Hepatocyte (in vitro differentiated cells): ENCODE measurements at places on chromosomes 7 and 10. TPM values are rescaled to one million over a fixed set of nuclear protein-coding genes. Genes with fewer than 3 reads are reported as not detected.

The VPS37D gene
- total RNA-seq = 4.3 and 5.6 TPM in 2 replicates

The SLC29A4 gene
- 21.9 and 22.3 TPM in 2 replicates for total RNA-seq

The RSPH10B2 gene
- not detected in 2 replicates for total RNA-seq

The CACNB2 gene
- 4.6 and 10.2 TPM in 2 replicates for total RNA-seq

The SLC13A1 gene
- 0.07 and 0.28 TPM in 2 replicates for total RNA-seq

The VAX1 gene
- total RNA-seq = not detected in 2 replicates

The PVRIG gene
- total RNA-seq = not detected in 2 replicates

The CTTNBP2 gene
- total RNA-seq = 10.9 and 14.5 TPM in 2 replicates

DNA sequence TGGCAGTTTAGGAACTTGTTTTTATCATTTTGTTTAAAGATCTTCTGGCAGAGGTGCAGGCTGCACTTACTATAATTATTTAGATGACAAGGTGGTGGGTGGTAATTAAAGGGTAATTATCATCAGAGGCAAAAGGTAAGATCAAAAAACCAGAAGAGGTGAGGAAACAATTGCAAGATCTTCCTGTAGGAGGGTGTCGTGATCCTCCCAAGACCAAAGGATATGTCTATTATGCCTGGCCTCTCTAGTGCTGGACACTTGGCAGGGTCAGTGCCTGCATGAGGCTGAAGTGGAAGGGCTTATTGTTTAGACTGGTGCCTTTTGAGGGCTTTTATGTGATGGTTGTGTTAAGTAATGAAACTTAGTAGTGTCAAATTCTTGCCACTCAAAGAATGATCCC, 1.8 kb upstream of the WAPL start:
- no peak for DNase-seq

GRCh38 chr7:64463636-64464375, 99.1 kb downstream of the ZNF680 start:
- DNase-seq = no peak

- DNase-seq = no peak
Measured at GRCh38 chr10:129272176-129272575, 194.9 kb upstream of the MGMT start.

- DNase-seq = peak; percentile 26
Measured at GRCh38 chr7:34165927-34166550, 260.7 kb downstream of the BMPER start.

DNA sequence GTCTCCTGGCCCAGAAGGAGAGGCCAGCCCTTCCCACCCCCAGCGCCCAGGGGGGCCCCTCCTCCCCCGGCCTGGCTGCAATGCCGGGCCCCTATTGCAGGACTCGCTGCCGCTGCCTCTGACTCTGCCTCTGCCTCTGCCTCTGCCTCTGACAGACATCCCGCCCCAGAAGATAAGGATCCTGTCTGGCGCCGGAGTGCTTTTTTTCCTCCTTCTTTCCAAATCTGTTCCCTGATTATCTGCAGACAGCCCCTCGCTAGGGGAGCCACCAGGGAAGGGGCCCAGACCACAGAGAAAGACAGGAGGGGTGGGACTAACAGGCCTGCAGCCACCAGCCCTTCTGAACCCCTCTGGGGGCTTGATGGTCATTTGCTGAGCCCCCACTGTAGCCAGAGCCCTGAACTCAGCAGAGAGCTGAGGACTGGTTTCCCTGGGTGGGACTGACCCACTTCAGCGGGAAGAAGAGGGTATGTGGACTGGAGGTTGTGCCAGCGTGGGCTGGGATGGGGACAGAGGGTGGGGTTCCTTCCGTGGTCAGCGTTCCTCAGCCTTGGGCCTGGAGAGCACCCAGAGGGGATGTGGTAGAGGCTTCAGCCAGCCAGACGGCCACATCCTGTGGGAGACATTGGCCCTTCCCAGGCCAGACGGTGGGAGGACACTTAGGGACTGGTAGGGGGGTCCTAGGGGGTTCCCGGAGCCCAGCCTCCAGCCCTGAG, 22.8 kb downstream of the UNC5B start:
- peak; percentile 82 for DNase-seq

DNA sequence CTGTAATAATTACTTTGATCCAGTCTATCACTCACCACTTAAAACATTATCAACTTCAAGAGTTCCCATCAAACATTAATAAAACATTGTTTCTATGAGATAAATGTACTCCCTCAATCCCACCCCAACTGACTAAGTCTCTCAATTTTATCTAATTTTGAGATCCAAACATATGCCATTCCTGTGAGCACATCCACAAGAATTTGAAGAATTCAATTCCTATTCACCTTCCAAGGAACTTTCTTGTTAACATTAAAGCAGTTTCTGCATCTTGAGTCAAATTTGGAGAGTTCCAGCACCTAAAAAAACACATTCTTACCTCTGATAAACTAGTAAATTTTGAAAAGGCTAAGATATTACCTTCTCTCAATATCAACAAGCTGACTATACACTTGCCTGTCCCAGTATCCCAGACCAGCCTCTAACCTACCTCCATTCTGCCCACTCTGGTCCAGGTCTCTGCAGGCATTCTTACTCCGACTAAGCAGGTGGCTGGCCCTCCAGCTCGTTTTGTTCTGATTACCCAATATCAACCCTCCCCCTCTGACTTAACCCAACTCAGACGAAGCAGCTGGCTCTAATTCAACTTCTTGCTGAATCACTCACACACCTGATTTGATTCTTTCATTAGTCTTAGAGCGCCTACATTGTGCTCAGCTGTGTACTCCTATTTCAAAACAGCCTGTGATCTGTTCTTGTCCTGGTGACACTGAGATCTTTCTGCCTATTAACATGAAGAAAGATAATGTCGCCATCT, 275.2 kb downstream of the IPMK start:
- DNase-seq = peak; percentile 10

DNA sequence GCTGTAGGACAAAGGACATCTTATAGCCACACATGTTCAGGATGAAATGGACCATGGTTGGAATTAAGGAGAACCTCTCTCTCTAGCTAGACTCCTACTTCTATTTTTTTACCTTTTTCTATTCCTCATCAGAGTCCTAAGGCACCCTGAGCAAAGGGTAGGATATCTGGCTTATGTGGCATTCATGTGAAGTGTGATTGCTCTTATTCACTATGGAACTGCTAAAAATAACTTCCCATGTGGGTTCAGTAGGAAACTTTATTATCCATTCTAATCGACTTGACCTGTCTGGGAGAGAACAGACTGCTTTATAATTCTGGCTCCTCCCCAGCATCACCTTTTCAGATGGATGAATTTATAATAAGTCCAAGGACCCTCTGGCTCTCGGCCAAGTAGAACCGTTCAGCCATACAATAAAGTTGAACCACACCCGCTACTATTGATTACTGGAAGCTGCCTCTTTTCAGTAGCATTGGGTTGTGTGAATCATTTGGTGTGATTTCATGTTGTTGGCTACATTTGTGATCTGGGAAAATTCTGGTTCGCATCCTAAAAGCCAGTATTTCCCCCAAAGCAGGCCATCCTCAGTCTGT, 117.5 kb downstream of the NRF1 start:
- DNase-seq = no peak

GRCh38 chr7:139588632-139589031, 65.1 kb downstream of the CLEC2L start:
- peak; percentile 18 for DNase-seq

GRCh38 chr10:132829403-132829802, 43.5 kb upstream of the NKX6-2 start:
- DNase-seq = no peak

DNA sequence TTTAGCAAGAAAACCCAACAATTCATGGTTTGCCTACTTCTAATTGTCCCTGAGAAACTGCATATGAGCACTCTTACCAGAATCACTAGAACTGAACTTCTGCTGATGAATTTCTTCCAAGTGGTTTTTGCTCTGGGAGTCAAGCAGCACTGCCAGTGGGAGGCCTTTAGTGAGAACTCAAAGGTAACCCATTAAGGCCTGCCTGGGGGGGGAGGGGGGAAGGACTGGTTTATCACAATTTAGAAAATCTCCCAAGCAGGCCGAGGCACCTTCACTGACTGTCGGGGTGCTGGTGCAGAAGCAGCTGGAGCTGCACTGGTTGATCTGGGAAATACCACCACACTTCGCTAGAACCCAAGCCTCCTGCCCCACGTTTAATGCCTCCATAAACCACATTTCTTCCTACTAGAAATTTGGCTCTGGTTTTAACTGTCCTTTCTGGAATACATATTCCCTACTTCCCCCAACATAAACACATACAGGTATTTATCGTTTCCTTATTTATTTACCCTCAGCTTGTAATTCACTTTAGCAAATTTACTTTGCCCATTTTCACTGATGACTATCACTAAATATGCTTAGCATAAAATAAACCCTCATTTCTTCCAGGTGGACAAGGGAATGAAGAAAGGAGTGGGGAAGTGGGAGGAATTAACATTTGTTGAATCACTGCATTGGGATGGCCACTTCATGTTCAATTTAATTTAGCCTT, 14.2 kb downstream of the ANK3 start:
- DNase-seq = no peak

DNA sequence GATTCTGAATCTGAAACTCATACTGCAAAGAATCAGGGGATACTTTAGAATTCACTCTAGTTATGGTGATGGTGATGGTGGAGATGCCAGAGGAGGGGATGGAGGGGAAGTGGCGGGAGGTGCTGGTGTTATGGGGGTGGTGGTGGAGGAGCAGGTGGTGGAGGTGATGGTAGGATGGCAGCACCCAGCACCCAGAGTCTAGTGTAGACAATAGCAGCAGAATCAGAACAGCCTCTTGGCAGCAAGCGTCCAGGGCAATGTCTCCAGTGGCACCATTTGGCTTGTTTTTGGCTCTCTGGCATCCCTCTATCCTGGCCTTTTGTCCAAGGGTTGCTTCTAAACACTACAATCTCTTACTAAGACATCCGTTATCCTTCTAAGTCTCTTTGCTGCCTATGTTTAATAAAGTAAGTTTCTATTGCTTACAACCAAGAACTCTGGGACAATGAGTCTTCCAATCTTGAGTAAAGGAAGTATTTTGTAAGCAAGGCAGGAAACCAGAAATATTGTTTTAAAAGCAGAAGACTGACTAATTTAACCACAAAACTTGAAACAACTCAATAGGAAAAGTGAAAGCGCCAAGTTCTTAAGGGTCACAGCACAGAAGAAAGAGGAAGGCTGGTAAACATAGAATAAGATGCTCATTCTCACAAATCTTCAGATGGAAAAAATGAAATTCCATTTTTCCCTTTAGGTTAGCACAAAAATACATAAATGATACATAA, 42.4 kb upstream of the GDF10 start:
- no peak for DNase-seq

DNA sequence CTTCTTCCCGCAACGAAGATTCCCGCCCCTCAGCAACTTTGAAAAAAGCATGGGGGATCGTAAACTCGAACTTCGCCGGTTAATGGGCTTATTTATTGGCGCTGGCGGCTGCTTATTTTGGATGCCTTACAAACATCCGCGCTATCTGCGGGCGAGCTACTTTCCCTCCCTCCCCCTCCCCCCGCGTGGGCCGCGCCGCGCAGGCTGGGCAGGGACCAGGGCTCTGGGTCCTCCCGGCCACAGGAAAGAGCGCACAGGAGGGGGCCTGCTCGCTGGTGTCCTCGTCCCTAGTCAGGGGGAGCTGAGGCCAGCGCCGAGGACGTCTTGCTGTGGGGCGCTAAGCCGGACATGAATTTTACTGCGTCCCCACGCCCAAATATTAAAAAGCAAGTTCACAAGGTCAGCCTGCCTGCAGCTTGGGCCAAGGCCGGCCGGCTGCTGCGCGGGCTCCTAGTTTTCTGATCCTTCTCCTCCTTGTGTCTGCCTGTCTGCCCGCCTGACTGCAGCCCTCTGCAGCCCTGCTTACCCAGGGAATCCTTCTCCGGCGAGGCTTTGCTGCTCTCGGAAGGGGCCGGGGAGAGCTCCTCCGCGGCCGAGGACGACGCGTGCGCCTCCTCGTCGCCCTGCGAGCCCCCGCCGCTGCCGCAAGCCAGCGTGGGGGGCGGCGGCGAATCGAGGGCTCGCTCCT, 1.2 kb downstream of the HOXA10 start:
- DNase-seq = no peak

- no peak for DNase-seq
Measured at GRCh38 chr7:152677808-152678670, 2.1 kb upstream of the XRCC2 start.

GRCh38 chr10:111113961-111114757, 37.3 kb downstream of the ADRA2A start:
- DNase-seq = no peak

- no peak for DNase-seq
Measured at GRCh38 chr7:33809228-33809627, 96.1 kb upstream of the BMPER start.

DNA sequence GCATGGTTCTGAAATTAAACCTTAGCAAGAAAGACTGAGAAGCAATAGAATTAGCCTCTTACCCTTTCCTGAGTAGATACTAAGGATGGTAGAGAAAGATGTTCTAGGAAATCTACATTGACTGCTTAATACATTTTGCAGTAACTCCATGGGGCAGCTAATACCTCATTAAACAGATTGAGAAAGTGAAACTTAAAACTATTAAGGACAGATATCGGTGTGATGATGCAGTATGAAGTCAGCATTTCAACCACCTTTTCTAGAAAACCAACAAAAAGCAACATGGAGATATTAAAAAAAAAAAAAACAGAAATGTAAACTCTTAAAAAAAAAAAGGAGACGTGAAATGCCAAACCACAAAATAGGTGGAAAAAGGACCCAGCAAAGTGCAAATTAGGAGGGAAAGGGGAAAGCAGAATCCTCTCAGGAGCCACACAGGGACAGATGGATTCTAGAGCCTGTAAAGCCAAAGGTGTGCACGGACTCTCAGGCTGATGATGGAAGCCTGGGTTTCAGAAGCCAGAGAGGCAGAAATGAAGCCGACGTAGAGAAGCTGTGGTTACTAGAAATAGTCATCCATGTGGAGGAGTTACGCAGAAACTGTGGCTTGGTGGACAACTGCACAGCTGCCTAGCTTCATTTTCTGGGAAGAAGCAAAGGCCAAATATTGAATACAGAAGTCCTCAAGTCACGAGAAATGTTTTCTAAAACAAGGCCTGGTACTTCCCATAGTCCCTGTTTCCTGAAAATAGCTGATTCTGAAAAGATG, 38.1 kb upstream of the GPR141 start:
- DNase-seq = no peak

- DNase-seq = no peak
Measured at GRCh38 chr7:27389496-27389895, 146.9 kb downstream of the EVX1 start.

DNA sequence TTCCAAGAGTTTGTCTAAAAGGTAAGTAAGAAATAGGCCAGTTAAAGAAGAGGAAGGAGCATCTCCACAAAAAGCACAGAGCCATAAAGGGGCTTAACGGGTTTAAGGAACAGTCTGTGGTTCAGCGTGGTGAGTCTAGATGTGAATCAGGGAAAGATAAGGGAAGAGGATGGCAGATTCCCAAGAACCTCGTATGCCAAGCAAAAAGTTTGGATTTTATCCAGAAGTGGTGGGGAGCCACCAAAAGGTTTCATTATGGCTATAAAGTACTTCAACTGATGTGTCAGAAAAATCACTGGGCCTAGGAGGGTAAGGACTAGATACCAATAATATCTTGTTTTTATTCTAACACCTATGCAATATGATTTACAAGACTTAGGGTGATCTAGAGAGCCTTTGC, 161.9 kb upstream of the PTER start:
- no peak for DNase-seq

DNA sequence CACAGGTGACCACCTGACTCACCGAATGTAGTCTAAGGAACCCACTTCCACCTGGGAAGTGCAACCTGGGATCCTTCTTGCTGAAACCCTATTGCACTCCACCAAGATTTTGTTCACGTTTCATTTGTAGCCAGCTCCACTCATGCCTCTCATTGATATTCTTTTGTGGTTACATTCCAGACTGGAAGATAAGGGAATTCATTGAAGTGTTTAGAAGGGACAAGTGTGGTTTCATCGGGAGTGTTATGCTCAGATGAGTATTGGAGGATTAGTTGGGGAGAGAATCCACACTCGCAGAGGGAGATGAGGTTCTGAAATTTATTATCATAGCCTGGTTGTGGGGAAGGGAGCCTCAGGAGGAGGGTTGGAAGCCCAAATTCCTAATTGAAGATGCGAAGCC, 320.4 kb downstream of the KCNMA1 start:
- DNase-seq = no peak
